C1 segment of cervical spinal cord (tissue), 14 donors: ENCODE measurements at places on chromosomes 7 and 10.

GRCh38 chr10:110008518-110009339, 945 bp downstream of the ADD3 start:
- no peak for DNase-seq

DNA sequence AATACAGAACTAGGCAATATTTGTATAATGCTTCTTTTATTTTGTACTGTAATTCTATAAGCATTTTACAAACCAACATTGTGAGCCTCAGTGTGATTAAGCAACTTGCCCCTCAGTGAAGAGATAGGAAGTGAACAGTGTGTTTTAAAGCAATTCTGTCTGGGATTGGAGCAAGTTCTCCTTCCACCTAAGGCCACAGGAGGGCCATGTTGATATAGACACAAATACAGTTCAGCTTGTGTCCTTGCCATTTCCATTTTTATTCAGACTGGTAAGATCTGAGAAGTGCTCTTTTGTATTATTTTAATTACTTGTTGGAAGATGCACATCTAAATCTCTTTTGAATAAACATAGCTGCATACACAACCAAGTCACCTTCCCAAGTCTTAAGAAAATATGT, 416.3 kb upstream of the COBL start:
- no peak for DNase-seq

DNA sequence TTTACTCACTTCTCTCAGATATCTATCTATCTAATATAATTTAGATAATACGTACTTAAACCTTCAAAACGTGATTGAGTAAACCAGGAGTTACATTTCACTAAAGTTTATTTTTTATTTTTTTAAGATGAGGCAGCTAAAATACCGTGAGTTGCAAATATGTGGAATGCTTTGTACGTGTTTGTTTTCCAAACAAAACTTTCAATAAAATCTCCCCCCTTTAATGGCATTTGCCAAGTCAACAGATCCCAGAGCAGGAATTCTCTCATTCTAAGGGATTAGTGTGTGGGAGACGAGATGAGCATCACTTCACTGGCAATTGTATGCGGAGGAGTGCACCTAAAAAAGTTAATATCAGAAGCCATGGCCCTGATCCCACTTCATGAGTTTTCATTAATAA, 53.7 kb upstream of the MAGI2 start:
- no peak for DNase-seq

GRCh38 chr10:96743988-96744585, 23.8 kb upstream of the PIK3AP1 start:
- DNase-seq, result no peak

- no peak for DNase-seq
These were observed 51.5 kb downstream of the PFKFB3 start for GRCh38 chr10:6254201-6254600.

- DNase-seq, result no peak
These were observed 1375.4 kb downstream of the REEP3 start for GRCh38 chr10:64896582-64896981.
